ENCODE measurements at places on chromosomes 1 and 21. TPM values are rescaled to one million over a fixed set of nuclear protein-coding genes. Genes with fewer than 3 reads are reported as not detected.

Gene WNT3A
- not detected for total RNA-seq

Gene TMEM79
- total RNA-seq, result 1.2 TPM

Gene HRNR
- total RNA-seq, result not detected

Gene C1orf141
- not detected for total RNA-seq

Measured in bronchial smooth muscle cell (primary cell).